Fibroblast of skin of scalp (primary cell): ENCODE measurements at places on chromosomes 4 and X.

DNA sequence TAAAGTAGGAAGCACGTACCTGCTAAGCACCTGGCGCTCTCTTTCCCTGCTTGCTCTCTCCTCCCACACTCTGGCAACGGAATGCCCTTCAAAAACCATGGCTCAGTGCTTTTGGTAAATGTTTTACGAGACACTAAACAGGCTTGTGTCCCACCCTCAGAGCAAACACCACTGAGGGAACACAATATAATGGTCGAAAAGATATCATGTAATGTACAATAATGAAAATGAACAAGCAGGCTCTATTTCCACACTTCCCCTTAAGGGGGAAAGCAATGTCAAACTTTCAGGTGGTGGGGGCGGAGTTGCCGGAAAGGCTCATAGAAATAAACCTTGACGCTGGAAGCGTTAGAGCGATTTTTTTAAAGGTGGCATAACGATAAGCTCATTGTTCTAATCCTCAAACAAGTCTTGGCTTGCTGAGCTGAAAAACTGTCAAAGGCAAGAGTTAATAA is 115.1 kb downstream of the RBM47 start:
- DNase-seq = no peak

DNA sequence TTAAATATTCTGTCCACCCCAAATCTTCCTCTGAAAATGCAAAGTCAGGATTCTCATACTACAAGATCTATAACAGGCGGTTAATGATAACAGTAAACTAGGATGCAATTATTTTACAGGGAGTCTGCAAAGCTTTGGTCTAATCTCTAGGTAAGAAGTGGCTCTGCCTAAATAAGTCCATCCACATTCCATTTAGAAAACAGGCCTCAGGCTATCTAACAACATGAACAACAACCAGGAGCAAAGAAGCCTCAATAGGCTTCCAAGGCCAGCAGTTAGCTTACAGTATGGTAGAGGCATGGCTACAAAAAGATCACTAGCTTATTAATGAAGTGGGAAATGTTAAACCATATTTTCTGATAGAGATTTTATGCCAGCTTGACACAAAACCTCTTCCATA is 6.4 kb downstream of the MAB21L2 start:
- DNase-seq = no peak

DNA sequence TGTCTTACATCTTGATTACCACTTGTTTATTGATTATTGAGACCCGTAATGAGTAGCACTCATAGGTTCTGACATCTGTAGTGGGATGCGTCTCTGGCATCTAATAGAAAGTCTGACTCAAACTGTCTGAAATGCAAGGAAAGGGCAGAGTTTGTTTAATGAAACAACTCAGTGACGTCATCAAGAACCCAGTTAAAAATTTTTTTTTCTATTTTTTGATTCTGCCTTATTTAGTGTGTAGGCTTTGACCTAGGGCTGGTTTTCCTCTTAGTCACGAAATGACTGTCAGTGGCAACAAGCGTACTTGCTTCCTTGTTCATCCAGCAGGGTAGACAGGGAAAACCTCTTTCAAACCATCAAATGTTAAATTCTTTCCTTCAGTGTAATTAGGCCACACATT is 3.1 kb upstream of the CDKL5 start:
- DNase-seq = peak; percentile 94

DNA sequence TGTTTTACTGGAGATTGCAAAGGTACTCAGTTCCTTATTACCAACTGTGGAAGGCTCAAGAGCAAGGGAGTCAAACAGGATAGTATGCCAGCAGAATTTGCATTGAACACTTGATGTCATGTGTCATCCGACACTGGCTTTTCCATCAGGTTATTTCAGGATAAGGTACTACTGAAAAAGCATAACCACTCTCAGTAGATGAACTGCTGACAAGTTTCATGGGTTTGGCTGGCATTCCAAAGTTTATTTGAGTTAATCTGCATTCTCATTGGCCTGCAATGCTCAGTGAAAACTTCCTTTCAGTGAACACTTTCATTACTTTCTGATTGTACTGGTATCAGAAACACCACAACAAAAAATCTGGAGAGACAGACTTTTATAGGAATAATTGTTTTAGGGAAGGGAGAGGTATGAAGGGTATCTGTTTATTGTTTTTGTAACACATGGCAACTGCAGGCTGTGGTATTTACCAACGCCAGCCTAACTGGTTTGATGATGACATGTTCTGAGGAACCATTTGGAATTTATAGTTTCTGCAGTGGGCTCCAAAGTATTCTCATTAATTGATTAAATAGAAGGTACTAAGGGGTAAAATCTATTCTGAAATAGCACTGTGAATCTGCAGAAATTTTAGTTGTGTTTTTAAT is 345.7 kb upstream of the NR3C2 start:
- no peak for DNase-seq

DNA sequence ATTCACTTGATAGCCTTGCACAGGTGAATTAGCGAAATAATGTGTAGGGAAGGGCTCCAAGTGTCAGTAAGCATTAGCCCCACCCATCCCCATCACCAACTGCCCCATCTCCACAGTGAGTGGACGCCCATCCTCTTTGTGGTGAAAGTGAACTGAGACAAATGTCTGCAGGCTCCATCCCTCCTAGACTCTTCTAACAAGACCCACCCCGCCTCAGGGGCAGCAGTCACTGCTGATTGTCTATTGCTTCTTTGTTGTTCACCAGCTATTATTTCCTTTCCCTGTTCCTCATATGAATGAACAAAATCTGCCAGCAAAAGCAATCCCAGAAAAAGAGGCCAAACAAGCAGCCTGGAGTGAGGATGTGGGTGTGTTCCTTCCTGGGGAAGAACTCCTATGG is 96.4 kb downstream of the LDB2 start:
- no peak for DNase-seq

DNA sequence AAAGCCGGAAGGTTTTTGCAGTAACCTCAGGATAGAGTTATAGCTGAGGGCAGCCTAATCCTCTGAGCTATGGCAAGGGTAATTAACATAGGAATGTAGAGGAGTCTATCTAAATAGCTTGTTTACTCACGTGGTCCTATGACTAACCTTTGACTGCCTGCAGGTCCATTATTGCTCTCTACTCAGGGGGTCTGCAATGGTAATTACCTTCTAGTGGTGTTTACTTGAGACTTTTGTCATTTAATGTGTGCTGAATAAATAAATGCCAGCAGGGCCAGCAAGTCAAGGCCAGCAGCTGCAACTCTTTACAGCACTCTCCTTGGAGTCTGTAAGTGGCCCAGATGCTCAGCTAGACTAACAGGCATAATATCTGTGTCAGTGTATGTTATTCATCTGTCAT is 212.7 kb upstream of the FMR1 start:
- no peak for DNase-seq

- DNase-seq = no peak
Measured at GRCh38 chr4:35975617-35976355, 268.5 kb downstream of the ARAP2 start.

DNA sequence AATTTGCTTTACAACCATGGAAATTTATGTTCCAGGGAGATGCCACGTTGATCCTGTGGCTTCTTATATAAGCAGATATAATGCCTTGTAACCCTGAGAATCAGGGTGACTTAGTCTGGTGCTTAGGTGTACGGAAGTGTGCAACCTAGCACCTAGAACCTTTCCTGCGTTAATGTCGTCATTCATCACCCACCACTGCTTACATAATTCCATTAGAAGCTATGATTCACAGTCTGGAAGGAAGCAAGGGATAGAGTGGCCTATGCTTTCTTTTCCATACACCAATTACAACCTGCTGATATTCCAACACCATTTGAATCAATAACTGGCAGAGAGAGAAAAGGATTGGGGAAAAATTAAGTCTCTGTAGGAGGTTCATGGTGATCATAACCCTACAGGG is 17.3 kb upstream of the CXCL8 start:
- DNase-seq = no peak

GRCh38 chr4:186020793-186021407 is 48.1 kb upstream of the TLR3 start:
- DNase-seq = no peak

GRCh38 chr4:53855581-53856250 is 208.7 kb downstream of the CHIC2 start:
- DNase-seq = peak; percentile 90

DNA sequence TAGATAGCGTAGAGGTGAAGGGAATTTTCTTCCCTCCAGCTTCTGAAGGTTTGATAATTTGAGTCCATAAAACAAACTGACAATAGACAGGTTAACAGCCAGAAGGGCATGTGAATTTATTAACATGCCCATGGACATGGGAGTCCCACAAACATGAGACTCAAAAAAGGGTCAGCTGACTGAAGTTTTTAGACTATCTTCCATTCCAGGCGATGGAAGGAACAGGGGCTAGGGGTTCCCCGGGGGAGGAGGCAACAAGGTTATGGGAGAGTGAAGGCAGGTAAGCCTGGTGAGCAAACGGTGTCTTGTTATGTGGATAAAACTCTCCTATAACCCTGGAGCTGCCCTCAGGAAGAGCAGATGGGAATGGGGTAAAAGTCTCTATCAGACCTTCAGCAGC is 81.5 kb upstream of the SORBS2 start:
- no peak for DNase-seq

DNA sequence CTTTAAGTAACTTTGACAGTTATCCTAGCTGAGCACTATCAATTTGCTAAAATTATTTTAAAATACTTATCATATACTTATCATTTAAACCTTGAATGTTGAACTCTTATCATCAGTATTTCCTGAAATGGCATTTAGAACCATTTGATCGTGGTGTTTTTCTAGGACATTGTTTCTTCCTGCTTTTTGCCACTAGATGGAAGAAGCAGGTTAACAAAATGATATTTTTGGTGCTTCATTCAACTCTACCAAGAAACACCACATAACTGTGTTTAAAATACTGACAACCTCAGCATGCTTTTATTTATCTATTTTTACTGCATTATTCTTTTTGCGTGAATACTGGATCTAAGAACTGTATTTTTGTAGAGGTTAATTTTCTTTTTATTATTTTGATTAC is 44.6 kb downstream of the C4orf33 start:
- DNase-seq = no peak

DNA sequence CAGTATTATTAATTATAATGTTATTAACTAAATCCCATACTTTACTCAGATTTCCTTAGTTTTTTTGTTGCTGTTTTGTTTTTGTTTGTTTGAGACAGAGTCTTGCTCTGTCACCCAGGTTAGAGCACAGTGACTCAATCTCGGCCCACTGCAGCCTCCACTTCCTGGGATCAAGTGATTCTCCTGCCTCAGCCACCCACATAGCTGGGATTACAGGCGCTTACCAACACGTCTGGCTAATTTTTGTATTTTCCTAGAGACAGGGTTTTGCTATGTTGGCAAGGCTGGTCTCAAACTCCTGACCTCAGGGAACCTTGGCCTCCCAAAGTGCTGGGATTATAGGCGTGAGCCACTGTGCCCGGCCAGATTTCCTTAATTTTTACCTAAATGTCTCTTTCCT is 72.2 kb downstream of the ANAPC4 start:
- no peak for DNase-seq

DNA sequence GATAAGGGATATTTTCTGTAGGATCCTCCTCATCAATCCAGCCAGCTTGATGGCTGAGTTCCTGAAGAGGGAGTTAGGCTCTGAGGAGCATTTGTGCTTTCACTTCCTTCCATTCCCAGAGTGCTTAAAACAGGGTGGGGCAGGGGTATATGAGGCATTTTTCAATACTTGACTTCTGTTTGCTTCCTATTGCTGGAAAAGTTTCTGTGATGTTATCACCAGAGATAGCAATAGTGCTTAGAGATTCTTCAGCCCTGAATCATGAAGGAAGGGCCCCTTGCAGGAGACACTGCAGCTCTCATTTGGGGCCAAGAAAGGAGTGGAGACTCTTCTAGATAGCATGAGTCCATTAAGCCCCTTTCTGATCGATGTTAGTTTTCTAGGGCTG is 166.7 kb upstream of the RPS6KA3 start:
- peak; percentile 26 for DNase-seq

DNA sequence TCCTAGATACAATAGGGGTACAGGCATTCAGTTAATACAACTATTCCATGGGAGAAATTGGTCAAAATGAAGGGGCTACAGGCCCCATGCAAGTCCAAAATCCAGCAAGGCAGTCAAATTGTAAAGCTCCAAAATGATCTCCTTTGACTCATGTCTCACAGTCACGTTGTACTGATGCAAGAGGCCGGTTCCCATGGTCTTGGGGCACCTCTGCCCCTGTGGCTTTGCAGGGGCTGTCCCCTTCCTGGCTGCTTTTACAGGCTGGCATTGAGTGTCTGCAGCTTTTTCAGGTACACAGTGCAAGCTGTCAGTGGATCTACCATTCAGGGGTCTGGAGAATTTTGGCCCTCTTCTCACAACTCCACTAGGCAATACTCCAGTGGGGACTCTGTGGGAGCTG is 12.5 kb upstream of the ASIC5 start:
- DNase-seq = no peak

- DNase-seq = no peak
Measured at GRCh38 chrX:78997870-78998558, 52.8 kb downstream of the P2RY10 start.

GRCh38 chr4:75028196-75028854 is 95.4 kb downstream of the PARM1 start:
- DNase-seq = no peak

DNA sequence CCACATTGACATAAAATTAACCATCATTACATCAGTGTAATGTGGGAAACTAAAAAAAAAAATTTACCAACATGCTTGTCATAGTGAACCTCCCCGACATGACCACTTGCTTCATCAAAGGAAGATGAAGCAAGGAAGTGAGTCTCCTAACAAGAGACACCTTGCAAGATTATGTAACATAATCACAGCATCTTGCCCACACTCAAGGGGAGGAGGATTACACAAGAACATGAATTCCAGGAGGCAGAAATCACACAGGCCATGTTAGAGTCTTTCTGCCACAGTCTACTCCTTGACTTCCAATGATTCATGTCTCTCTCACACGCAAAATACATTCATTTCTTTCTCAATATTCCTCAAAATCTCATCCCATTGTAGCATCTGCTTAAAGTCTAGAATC is 93.3 kb downstream of the AKAP4 start:
- DNase-seq = no peak

- no peak for DNase-seq
Measured at GRCh38 chr4:147594107-147594506, 23.1 kb upstream of the TMEM184C start.

DNA sequence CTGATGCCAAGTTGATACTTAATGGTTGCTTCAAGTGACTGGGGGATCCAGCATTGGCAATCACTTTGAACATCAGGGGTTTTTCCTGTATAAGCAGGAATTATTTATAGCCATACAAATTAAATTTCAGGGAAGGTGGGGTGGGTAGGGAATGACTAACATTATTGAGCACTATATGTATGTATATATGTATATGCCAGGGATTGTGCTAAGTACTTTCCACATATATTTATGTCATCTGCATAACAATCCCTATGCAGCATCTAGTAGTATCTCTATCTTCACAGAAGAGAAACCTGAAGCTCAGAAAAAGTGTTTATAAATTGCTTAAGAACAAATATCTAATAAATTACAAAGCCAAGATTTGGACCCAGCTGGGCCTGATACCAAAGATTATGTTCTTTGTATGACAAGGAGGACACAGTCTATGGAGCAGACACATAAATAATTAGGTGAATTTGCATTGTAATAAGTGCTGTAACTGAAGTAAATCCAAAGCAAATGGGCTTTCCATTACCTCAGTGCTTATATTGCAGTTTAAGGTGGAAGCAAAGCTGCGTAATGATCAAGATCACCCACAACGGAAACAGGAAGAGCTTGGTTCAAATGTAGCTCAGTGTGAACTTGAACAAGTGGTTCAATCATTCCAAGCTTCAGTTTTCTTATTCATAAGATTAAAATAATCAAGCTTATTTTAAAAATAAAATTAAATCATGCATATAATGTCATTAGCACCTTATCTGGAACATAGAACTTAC is 18.9 kb upstream of the RASGEF1B start:
- DNase-seq = no peak

- DNase-seq = no peak
Measured at GRCh38 chr4:89992744-89993143, 98.1 kb downstream of the MMRN1 start.

GRCh38 chr4:111697176-111697942 is 447.9 kb upstream of the FAM241A start:
- no peak for DNase-seq
